Hypothalamus (tissue), 51 donors: ENCODE measurements at places on chromosomes 6 and 20.
A peak's percentile ranks its signal among the peaks of the same experiment; 100 is the strongest.

GRCh38 chr6:61977099-61977498 is 308.9 kb downstream of the KHDRBS2 start:
- DNase-seq = no peak

GRCh38 chr6:147506704-147507114 is 1.8 kb upstream of the SAMD5 start:
- peak; percentile 60 for DNase-seq

DNA sequence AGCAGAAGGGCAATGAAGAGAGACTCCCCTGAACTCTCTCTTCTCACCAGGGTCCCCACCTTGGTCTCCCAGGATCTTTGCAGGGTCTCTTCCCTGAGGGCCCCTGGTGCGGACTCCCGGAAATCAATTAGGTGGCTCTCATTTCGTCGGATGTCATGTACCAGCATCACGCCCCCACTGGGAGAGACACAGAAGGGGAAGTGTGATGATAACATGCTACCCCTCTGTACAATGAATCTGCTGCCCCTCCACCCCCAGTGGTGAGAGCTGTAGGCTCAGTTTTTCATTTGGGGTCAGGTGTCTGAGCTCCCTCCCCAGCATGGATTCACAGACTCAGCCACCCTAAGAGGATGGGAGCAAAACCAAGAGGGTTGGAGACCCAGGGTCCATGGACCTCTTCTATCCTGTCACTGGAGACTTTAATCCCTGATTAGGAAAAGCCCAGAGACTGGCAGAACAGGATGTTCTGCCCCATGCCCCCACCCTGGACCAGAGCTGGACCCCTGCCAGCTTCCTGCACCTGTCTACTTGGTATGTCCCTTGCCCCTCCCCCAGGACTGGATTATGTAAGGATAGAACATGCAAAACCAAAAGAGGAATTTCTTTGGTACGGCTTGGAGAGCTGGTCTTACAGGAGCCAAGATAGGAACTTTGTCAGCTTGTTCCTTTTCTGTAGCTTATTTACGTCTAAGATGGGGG is 11.1 kb downstream of the GGT7 start:
- DNase-seq = no peak

DNA sequence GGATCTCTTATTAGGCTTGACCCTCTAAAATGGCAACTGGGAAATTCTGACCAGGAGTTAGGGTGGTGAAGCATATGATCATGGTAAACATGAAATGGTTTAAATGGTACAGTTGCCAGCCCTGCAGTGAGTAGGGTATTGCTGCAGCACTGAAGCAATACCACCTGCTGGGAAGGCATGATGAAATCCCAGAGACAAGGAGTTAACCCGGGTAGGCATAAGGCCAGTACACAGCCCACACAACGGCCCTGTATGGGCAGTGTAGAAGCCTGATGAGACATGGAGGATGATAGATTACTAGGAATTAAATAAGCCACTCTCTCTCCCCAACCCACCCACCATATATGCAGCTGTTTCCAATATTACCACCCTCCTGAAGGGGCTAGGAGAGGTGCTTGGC is 197.4 kb upstream of the MOCS1 start:
- no peak for DNase-seq

DNA sequence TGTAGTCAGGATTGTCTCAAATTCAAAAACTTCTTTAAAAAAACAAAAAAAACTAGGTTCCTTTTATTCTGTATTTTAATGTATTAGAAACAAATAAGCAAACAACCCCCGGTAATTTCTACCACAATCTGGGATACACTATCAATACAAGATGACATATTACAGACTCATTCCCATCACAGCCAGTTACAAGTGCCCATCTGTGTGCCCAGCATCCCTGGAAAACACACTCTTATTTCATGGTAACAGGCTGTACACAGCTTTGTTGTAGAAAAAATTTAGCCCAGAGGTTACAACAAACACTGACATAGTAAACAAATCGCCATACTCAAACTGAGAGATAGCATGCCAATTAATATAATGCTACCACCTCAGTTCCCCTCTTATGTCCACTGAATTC is 16.3 kb downstream of the HBS1L start:
- no peak for DNase-seq

GRCh38 chr6:35044761-35045421 is 96.2 kb downstream of the TCP11 start:
- no peak for DNase-seq

DNA sequence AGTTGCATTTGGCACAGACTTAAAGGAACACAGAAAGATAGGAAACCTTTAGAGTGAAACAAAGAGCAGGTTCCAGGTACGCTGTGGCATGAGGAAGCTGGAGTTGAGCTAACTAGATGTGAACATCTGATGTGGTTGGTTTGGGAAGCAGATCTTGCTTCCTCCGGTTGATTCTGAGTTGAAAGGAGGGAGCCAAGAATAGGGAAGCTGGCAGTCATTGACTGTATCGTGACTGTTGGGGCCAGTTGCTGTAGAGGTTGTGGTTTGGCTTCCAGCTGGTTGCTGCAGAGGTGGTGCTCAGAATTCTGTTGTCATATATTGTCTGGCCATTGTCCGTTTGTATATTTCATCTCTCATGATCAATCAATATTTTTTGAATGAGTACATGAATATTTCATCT is 325.9 kb downstream of the PLCB1 start:
- DNase-seq = no peak

DNA sequence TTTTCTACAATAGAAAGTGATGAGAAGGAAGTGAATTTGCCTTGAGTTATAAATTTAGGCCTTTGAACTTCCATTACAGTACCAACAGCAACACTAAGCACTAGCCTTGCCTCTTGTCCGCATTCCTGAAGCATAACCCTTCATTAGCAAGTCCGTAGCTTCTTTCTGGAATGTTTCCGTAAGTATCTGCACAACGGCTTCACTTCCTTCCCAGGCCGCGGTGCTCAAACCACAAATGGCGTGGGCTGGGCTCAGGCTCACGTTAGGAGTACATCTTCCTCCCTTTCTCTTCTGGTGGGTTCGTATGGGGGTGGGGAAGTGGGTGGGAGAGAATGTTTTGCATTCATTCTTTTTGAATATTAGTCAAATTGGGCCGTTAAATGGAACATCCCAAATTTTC is 193.8 kb upstream of the SNX9 start:
- DNase-seq = no peak

DNA sequence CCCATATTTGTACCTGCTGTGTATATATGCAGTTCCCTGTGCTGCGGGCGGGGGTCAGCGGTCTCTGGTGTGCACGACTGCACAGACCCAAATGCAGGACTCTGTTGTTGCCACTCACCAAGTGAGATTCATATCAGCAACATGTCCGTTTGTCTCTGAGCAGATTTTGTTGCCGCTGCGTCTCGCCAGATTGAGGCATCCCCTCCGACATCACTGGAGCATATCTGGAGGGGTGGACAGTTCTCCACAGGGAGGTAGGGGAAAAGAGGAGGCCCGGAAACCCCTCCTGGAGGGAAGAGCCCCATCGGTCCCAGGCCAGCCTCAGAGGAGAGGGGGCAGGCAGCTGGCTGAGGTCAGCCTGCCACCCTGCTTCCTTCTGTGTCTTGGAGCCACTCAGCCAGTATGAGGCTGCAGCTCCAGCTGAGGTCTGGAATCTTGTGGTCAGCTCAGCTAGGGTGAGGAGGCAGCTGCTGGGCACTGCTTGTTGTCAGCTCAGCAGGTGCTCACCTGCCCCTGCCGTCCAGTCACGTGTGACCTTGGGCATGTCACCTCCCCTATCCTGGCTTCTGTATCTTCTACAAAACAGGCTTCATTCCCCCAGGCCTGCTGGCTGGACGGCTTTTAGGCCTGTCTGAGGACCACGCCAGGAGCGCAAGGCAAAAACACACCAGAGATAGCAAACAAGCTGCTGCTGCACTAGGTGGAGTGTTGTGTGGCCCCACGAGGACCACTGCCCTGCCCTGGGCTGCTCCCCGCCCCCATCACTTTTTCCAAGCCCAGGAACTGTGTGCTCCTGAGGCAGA is 47.1 kb downstream of the HNF4A start:
- DNase-seq = no peak

DNA sequence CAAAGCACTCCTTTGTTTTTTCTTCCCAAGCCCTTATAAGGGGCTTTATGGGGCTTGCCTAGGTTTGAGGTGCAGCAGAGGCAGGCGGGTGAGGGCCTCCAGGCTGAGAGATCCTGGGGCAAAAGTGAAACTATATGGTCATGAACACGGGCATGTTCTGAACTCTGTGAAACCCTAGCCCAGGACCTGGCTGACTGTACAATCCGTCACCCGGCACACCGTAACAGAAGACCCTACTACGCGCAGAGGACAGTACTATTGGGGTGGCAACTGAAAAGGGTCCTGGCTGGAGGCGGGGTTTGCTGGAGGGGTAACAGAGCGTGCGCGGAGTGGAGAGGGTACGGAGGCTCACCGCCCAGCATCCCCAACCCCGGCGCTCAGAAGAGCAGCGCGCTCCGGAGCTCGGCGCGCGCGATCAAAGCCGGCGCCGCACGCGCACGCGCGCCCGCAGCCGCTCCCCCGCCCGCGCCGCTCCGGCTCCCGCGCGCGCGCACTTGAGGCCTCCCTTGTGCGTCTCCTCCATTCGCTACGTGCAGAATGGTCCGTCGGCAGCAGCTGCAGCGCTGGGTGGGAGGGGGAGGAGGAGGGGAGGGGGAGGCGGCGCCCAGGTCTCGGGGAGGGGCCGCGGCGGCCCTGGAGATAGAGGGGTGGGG is 54.2 kb downstream of the MRPL14 start:
- no peak for DNase-seq

DNA sequence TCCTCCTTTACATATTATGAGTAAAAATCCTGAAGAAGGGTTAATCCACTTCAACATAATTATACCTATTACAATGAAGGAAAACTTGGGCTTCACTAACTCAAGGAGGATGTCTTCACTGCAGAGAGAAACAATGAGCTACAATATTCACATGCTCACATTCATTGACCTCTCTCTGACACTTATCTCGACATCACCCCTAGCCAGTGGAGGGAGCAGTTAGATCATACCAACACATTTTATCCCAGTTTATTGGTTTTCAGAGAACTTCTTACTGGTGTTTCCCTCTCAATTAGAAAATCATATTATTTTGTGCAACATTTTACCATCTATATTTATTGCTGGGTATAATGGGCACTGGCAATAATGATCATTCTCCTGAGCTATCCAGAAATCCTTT is 646.5 kb downstream of the TENT5A start:
- DNase-seq = no peak

DNA sequence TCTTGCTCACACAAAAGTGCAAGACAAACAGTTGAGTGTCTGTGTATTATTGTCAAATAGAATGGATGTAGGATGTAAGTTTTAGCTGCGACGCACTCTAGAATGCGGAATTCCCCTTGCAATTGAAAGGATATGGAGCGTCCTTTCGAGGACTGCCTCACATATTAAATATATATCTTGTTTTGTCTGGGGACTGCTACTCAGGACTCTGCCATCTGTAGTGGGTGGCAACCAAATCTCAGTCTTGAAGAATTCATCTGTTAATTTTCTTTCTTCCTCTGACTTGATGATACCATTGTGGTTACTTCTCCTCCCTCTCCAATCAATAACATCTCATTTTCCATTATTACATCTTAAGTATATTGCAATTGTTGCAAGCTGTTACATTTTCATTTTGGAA is 121.6 kb downstream of the SOX4 start:
- DNase-seq = no peak

- DNase-seq = no peak
Measured at GRCh38 chr20:10662151-10662550, 11.6 kb downstream of the JAG1 start.

- DNase-seq = no peak
Measured at GRCh38 chr6:48036316-48036715, 74.7 kb downstream of the PTCHD4 start.

GRCh38 chr6:35776364-35777215 is at the start of gene CLPSL2:
TSS of gene CLPSL2 (plus strand) at chr6:35776598. CDS start at chr6:35776619, 21 bp downstream.
- no peak for DNase-seq

DNA sequence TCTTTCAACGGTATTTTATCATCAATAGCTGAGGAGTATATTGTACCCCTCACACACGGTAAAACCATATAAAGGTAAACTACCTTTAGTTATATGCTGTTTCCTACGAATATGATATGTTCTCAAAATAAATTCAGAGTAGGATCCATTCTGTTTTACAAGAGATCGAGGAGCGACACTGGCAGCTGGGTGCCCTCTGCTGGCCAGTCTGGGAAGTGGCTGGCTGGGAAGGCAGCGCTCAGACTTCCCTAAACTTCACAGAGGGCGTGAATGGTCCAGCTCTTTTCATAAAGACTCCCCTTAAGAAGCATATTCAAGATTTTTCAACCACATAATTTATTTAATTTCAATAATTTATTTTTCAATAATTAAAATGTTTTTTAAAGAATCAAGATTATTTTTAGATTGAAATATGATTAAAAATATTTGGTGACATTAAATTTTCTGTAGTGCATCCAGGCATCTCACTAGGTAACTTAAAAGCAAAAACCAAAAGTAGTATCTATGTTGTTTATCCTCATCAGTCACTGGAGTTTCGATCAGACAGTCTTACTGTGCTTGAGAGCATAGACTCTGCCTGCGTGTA is 187.5 kb upstream of the PDE10A start:
- DNase-seq = peak; percentile 14

DNA sequence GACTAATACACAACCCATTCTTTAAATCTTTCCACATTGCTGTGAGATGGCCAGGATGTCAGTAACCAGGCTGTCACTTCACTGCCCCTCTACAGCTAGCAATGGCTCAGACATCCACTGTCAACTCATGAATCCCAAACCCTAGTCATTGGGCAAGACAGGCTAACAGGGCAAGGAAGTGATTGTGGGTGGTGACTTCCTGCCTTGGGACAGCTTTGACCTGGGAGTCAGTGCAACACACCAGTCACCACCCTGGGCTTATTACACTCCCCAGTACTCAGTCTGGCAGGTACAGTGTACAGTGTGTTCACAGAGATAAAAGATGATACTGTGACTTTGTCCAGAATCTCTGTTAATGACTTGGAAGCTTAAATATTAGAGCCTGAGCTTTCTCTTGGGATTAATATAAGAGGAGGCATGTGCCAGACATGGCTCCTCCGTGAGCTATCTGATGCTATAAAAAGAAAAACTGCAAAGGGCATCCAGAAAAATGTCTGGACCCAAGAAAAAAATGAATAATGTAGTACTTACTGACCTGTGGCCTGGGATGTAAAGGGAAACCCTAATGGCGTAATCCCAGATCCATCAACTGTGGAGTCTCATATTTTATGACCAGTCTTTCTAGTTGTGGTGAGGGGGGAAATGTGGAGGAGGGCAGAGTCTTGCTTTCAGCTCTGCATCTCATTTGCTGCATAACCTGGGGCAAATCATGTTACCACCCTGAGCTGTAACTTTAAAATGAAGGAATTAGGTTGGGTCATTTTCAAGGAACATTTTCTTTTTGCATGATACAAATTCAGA is 244.4 kb downstream of the SLC24A3 start:
- no peak for DNase-seq

DNA sequence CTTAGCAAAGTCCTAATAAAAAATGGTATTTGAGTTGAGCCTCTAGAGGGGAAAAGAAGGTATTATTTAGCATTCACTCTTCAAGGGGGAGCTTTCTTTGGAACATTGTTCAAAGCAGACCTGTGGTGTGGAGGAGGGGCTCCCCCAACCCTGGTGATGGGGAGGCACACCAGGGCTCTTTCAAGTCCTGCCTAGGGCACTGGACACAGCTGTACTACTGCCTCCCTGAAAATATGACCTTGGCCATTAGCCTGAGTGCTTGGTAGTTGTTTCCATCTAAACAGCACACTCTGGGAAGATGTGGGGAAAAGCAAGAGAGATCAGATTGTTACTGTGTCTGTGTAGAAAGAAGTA is 215.1 kb upstream of the CNR1 start:
- DNase-seq = no peak

- no peak for DNase-seq
Measured at GRCh38 chr6:26056583-26057350, 30.5 kb upstream of the HFE start.
